ENCODE measurements at places on chromosomes 7 and 10.

GRCh38 chr10:29579455-29579970 lies 55.3 kb downstream of the SVIL start:
- DNase-seq = no peak

DNA sequence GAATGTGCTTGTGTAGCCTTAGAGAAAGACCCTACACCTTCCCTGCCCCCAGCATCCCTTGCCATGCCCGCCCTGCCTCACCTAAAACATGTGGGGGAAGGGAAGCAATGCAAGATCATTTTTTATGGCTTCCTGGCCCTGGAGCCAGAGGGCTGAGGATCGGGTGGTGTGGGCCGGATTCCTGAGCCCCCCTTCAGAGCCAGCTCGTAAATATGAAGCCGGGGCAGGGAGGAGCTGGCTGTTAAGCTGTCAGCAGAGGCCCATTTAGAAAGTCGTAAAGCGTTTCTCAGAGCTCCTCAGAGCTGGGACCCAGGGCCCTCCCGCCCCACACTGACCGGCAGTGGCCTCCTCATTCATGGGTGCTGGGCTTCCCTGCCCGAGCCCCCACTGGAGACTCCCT lies 23.9 kb downstream of the UNC5B start:
- DNase-seq = no peak

- DNase-seq = no peak
Observed at GRCh38 chr10:101974091-101974971, 81.6 kb downstream of the ARMH3 start.

- no peak for DNase-seq
Observed at GRCh38 chr10:13376297-13376696, 28.2 kb upstream of the SEPHS1 start.

DNA sequence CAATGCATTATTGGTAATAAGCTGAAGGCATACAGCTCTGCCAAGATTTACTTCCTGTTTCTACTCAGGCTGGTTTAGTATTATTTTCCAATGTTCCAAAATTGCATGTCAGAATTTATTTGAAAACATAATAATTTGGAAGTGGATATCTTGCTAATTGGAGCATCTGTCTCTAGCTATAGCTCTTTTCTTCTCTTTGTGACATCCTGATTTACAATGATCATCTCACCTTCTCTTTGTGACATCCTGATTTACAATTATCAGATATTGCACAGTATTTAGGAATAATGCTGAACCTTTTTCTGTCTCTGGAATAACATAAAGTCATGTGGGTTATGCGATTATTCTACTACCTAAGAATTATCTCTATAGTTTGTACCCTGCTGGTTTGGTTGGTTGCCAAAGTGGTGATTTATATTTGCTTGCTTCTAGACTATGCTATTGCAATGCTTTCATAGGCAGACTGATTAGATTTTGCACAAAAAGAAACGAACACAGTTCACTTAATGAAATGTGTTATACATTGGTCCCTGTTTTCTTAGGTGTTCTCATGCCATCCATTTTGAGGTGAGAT lies 44.3 kb upstream of the CABCOCO1 start:
- no peak for DNase-seq

- DNase-seq = no peak
Observed at GRCh38 chr10:104835422-104835821, 194.3 kb downstream of the SORCS3 start.

- DNase-seq = no peak
Observed at GRCh38 chr7:20778063-20778721, 8.5 kb downstream of the SP8 start.
